MCF 10A (cell line): ENCODE measurements at places on chromosomes 3 and 15.

GRCh38 chr15:98612490-98613110, 35.7 kb upstream of the IGF1R start:
- peaks cover 6% of the 10 kb centered on the region for H3K4me1 ChIP-seq
- no peaks in the 10 kb centered on the region for H3K36me3 ChIP-seq
- H3K4me3 ChIP-seq, result no peak overlapping the region
- H3K27ac ChIP-seq, result no peak overlapping the region
- no peak for DNase-seq

- H3K4me3 ChIP-seq, result no peak overlapping the region
- H3K27ac ChIP-seq, result peak overlapping the region; percentile 36
- no peaks in the 10 kb centered on the region for H3K27me3 ChIP-seq
- peaks cover 16% of the 10 kb centered on the region for H3K36me3 ChIP-seq
Observed at GRCh38 chr15:68304589-68305337, 27.2 kb downstream of the FEM1B start.

DNA sequence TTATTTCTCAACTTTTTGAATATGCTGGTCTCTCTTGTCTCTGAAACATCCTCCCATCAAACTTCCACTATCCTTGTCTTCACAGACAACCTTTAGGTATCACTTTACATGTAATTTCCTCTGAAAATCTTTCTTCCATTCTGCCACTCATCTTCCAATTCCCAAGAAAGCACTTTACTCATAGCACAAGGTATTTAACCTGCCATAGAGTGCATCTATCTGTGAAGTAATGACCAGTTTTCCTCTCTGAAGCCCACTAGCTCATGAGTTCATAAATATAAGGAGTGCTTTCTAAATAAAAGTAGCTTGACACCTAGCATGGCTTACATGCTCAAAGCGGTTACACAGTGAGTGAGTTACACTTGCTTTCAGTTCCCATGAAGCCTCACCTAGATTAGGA, 160.7 kb upstream of the CMC1 start:
- no peaks in the 10 kb centered on the region for H3K27me3 ChIP-seq
- H3K4me1 ChIP-seq, result no peaks in the 10 kb centered on the region
- no peaks in the 10 kb centered on the region for H3K36me3 ChIP-seq
- no peak overlapping the region for H3K27ac ChIP-seq
- DNase-seq, result no peak
- H3K4me3 ChIP-seq, result no peak overlapping the region

DNA sequence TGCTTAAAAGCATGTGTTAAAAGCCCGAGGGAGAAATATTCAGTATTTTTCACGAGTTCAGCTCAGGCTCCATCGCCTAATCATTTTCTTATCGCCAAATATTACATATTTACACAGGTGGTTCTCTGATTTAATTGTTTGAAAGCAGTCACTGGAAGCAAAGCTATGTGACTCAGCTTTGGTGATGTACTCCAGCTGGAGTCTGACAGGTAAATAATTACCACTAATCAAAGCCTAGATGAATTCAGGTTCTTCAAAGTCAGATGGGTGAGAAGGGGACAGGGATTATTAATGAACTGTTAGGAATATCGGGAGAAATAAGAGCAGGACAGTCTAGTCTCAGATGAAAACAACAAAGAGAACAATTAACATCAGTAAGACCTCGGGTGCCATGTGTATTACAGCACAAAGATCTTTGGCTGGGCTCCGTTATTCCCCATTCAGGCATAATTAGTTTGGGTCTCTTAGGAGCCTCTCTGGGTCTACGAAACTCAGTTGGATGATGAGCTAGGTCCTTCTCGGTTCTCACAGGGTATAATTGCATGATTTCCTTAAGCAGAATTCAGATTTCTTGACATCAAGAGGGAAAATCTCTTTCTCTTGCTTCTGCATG, 331.7 kb upstream of the ADAMTS9 start:
- no peaks in the 10 kb centered on the region for H3K36me3 ChIP-seq
- no peak overlapping the region for H3K27ac ChIP-seq
- no peak for DNase-seq
- H3K27me3 ChIP-seq, result no peaks in the 10 kb centered on the region
- no peak overlapping the region for H3K4me3 ChIP-seq
- H3K4me1 ChIP-seq, result no peaks in the 10 kb centered on the region

DNA sequence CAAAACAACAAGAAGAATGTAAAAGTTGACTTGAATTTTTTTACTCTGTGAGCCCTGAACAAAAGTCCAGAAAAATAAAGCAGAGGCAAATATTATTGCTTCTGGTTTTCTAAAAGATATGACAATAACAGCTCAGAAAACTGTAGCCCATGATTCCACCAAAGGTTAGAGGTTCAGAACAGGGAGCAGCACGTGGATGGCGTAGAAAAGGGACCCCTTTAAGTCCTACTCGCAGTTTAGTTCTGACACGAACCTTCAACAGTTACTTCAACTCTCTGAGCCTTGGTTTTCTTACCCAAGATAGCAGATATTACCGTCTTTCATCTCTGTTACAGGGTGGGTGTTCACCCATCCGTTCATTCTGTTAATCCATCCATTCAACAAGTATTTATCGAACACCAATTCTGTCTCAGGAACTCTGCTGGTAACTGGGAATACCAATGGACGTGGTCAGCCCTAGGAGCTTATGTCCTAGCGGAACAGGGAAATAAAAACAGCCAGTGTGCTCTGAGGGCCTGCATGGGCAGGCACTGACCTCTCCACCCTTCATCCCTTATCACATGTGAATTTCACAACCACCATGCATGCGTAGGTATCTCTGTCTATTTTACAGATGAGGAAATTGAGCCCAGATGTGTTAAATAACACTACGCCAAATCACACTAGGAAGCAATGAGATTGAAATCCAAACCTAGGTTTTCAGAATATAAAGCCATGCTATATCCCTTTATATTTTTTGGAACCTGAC, 274.2 kb upstream of the ICE2 start:
- H3K36me3 ChIP-seq, result no peaks in the 10 kb centered on the region
- H3K4me3 ChIP-seq, result no peak overlapping the region
- H3K27ac ChIP-seq, result no peak overlapping the region
- peaks cover 33% of the 10 kb centered on the region for H3K27me3 ChIP-seq

- peaks cover 6% of the 10 kb centered on the region for H3K4me1 ChIP-seq
- no peak overlapping the region for H3K27ac ChIP-seq
- H3K4me3 ChIP-seq, result no peak overlapping the region
- no peaks in the 10 kb centered on the region for H3K27me3 ChIP-seq
- peaks cover 13% of the 10 kb centered on the region for H3K36me3 ChIP-seq
Observed at GRCh38 chr3:31576521-31576920, 43.8 kb downstream of the STT3B start.

DNA sequence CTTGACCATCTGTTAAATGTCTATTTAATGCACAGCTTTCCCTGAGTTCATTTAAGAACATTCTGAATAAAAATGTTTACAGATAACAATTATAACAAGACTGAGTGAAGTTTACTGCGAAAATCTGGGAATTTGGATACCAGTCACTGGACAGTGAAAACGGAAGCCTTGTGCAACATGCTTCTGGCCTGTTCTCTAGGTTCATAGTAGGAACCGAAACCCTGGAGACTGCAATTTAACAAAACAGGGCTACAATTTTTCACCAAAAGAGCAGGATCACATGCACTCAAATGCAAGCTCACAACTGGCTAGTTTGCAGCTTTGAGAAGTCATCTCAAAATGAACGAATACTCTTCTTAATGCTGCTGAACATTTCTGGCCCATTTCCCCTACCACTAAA, 435.9 kb downstream of the NR2F2 start:
- H3K36me3 ChIP-seq, result no peaks in the 10 kb centered on the region
- no peak overlapping the region for H3K27ac ChIP-seq
- H3K4me1 ChIP-seq, result no peaks in the 10 kb centered on the region
- DNase-seq, result no peak
- H3K27me3 ChIP-seq, result peaks cover 28% of the 10 kb centered on the region

DNA sequence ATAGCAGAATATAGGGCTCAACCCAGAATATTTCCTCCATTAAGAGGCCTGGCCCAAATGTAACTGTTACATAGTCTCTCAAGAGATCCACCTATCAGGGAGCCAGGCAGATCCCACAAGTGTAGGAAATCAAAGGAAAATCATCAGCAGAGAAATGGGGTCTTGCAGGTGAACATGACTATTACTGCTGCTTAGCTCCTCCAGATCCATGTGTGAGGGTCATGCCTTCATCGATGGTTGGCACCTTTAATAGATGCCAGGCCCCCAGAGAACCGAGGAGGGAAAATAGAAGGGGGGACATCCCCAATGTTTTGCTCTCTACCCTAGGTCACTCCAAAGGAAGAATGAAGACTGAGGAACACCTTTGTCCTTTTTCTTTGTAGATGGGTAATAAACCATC, 1029.9 kb upstream of the CADM2 start:
- H3K27ac ChIP-seq, result no peak overlapping the region
- no peak overlapping the region for H3K4me3 ChIP-seq
- H3K36me3 ChIP-seq, result no peaks in the 10 kb centered on the region
- no peaks in the 10 kb centered on the region for H3K27me3 ChIP-seq
- peaks cover 7% of the 10 kb centered on the region for H3K4me1 ChIP-seq

DNA sequence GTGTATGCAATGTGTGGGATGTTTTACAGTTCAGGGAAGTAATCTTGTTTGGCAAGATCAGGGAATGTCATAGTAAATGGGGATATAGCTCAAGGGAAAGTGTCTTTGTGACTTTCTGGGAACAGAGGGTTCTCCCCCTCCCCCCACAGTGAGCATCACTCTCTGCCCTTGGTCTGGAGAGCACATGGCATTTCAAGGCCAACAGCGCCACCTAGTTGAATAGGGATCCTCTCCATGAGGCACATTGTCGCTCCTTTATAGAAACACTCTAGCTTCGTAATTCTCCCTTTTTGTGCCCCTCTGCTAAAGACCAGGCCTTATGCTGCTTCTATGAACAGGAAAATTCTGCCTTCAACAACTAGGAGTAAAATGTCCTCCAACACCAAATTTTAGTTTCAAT, 37.1 kb upstream of the ARNT2 start:
- DNase-seq, result peak; percentile 67
- no peak overlapping the region for H3K27ac ChIP-seq
- peaks cover 28% of the 10 kb centered on the region for H3K27me3 ChIP-seq
- no peaks in the 10 kb centered on the region for H3K4me1 ChIP-seq
- no peaks in the 10 kb centered on the region for H3K36me3 ChIP-seq
- no peak overlapping the region for H3K4me3 ChIP-seq

DNA sequence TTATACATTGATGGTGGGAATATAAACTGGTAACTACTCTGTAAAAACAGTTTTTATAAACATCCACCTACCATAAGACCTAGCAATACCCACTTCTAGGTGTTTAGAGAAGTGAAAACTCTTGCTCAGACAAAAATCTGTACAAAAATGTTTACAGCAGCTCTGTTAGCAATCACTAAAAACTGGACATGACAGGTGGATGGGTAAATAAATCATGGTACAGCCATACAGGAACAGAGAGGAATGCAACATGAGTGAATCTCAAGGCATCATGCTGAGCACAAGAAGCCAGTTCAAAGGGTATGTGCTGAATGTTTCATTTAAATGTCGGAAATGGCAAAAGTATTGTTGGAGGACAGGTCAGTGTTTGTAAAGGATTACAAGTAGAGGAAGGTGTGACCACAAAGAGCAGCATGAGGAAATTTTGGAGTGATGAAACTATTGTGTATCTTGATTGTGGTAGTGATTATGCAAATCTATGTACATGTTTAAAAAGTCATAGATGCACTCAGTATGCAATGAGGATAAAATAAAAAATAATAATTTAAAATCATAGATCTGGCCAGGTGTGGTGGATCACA, 2.8 kb upstream of the RNU5A-1 start:
- no peak overlapping the region for H3K27ac ChIP-seq
- no peak overlapping the region for H3K4me3 ChIP-seq
- peaks cover 16% of the 10 kb centered on the region for H3K4me1 ChIP-seq
- DNase-seq, result peak; percentile 18
- H3K27me3 ChIP-seq, result no peaks in the 10 kb centered on the region

- H3K4me3 ChIP-seq, result no peak overlapping the region
- no peaks in the 10 kb centered on the region for H3K4me1 ChIP-seq
- no peaks in the 10 kb centered on the region for H3K27me3 ChIP-seq
- H3K27ac ChIP-seq, result no peak overlapping the region
Observed at GRCh38 chr15:100780208-100780800, 99.3 kb upstream of the ALDH1A3 start.

GRCh38 chr15:73786538-73786937, 33.4 kb upstream of the INSYN1 start:
- H3K4me3 ChIP-seq, result no peak overlapping the region
- H3K4me1 ChIP-seq, result no peaks in the 10 kb centered on the region
- DNase-seq, result no peak
- no peaks in the 10 kb centered on the region for H3K36me3 ChIP-seq
- no peaks in the 10 kb centered on the region for H3K27me3 ChIP-seq
- no peak overlapping the region for H3K27ac ChIP-seq

DNA sequence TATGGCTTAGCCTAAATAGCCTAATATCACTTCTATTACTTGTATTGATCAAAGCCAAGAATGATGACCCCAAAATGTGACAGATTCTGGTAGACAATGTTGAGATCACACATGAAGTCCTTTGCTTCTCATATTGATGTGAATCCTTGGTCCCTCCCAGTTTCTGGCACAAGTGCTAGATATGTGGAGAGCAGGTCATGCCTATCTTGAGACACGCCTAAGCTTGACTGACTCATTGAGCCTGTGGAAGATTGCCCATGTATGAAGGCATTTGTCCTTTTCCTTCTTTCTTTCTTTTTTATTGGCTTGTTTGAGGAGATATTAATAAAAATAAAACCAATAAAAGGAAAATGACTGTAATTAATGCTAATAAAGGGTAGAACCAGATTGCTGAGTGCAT, 54.0 kb upstream of the TMEM108 start:
- peak; percentile 5 for DNase-seq
- H3K27ac ChIP-seq, result no peak overlapping the region
- no peak overlapping the region for H3K4me3 ChIP-seq
- no peaks in the 10 kb centered on the region for H3K4me1 ChIP-seq
- H3K27me3 ChIP-seq, result no peaks in the 10 kb centered on the region

DNA sequence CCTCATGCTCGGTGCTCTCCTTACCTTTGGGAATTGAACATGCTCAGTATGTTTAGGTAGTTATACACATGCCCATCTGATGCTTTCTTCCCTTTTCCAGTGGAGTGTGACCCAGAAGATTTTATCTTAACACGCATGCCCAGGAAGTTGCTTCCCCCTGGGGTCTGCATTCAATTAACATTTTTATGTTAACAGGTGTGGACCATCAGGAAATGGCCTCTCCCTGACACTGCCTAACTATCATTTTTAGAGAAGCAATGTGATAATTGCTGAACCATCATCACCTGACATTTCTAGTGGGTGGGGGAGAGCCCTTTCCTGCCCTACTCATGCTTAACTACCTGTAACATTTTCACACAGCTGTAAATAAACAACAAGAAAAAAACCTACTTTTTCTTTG, 55.1 kb upstream of the TGFBR2 start:
- H3K27ac ChIP-seq, result no peak overlapping the region
- peaks cover 19% of the 10 kb centered on the region for H3K4me1 ChIP-seq
- no peak for DNase-seq
- H3K4me3 ChIP-seq, result no peak overlapping the region
- no peaks in the 10 kb centered on the region for H3K36me3 ChIP-seq

GRCh38 chr3:52529376-52530333, 4.0 kb downstream of the NT5DC2 start:
- no peaks in the 10 kb centered on the region for H3K36me3 ChIP-seq
- H3K4me3 ChIP-seq, result no peak overlapping the region
